ENCODE measurements at places on chromosomes 7 and 10.

- peaks cover 58% of the 10 kb centered on the region for H3K4me1 ChIP-seq
- peak overlapping the region; percentile 59 for H3K4me3 ChIP-seq
- H3K36me3 ChIP-seq = no peaks in the 10 kb centered on the region
- DNase-seq = no peak
Observed at GRCh38 chr7:379456-380138, 89.6 kb downstream of the FOXL3 start.

- no peak for DNase-seq
- no peak overlapping the region for H3K27ac ChIP-seq
- no peak overlapping the region for H3K4me3 ChIP-seq
Observed at GRCh38 chr7:89401099-89401498, 605.6 kb upstream of the TEX47 start.

GRCh38 chr10:109403551-109403950 is 519.8 kb downstream of the XPNPEP1 start:
- no peaks in the 10 kb centered on the region for H3K27me3 ChIP-seq
- H3K36me3 ChIP-seq = no peaks in the 10 kb centered on the region
- no peak overlapping the region for H3K27ac ChIP-seq
- no peak for DNase-seq
- H3K4me1 ChIP-seq = no peaks in the 10 kb centered on the region

DNA sequence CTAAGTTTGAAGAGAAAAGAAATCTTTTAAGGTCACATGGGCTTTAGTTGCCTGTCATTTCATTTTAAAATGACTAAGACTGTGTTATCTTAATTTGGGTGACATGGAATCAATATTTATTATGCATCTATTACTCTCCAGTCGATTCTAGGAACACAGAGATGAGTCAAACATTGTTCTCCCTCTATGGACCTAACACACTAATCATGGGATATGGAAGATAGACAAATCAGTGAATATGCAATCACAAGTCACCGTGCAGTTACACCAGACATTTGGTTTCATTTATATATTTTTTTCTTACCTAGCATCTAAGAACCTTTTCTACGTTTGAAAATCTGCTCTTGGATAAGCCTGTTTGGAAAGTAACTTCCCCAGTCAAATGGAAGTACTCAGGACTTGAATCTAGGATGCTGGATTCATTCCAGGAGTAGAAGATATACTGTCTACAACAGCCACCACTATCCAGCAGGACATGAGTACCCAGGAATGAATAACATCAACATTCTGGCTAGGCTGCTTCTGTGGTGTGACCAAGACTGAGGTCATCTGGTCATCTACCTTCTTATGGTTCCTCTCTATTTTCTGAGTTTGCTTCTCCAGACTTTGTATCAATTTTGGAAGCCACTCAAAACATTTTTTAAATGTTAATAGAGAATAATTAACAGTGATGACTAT is 902.9 kb upstream of the LRRN3 start:
- no peak for DNase-seq
- no peak overlapping the region for H3K4me3 ChIP-seq
- no peak overlapping the region for H3K27ac ChIP-seq
- no peaks in the 10 kb centered on the region for H3K27me3 ChIP-seq
- no peaks in the 10 kb centered on the region for H3K4me1 ChIP-seq
- no peaks in the 10 kb centered on the region for H3K36me3 ChIP-seq

DNA sequence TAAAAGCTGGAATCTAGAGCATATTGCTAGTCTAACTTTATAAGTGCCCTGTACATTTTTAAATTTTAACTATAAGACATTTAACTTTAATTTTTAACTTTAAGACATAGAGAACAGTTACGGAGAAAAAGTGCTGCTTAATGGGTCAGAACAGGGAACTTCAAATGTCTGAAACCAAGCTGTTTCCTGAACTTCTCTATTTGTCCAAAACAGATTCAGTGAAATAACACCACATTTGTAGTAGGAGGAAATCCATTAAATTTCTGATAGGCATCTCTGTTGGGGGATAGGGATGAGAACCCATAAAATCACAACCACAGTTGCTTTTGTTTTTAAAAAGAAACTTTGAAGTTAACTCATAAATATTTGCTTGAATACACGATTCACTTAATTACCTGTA is 170.8 kb upstream of the ANK3 start:
- no peak for DNase-seq
- H3K27me3 ChIP-seq = no peaks in the 10 kb centered on the region
- H3K27ac ChIP-seq = no peak overlapping the region
- no peaks in the 10 kb centered on the region for H3K4me1 ChIP-seq
- no peaks in the 10 kb centered on the region for H3K36me3 ChIP-seq

GRCh38 chr10:68154211-68154497 is 44.9 kb downstream of the MYPN start:
- no peak overlapping the region for H3K4me3 ChIP-seq
- no peaks in the 10 kb centered on the region for H3K36me3 ChIP-seq
- H3K4me1 ChIP-seq = no peaks in the 10 kb centered on the region
- H3K27me3 ChIP-seq = no peaks in the 10 kb centered on the region
- peak overlapping the region; percentile 1 for H3K27ac ChIP-seq

DNA sequence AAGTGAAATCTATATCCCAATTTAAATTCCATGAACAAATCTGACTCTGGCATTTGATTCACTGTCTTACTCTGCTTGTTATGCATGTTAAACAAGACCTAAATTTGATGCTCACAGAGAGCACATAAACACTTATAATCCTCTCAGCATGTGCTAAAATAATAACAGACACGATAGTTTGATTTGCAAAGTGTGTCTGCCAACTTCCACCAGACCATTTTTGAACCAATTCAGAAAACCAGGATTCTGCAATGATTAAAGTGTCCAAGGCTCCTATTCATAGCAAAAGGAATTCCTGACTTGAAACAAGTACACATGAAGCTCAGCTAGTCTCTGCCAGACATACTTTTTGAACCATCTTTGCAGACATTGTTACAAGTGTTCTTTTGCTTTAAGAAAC is 11.2 kb downstream of the RBM20 start:
- no peak for DNase-seq
- no peak overlapping the region for H3K27ac ChIP-seq
- no peak overlapping the region for H3K4me3 ChIP-seq
- no peaks in the 10 kb centered on the region for H3K4me1 ChIP-seq
- H3K27me3 ChIP-seq = no peaks in the 10 kb centered on the region

DNA sequence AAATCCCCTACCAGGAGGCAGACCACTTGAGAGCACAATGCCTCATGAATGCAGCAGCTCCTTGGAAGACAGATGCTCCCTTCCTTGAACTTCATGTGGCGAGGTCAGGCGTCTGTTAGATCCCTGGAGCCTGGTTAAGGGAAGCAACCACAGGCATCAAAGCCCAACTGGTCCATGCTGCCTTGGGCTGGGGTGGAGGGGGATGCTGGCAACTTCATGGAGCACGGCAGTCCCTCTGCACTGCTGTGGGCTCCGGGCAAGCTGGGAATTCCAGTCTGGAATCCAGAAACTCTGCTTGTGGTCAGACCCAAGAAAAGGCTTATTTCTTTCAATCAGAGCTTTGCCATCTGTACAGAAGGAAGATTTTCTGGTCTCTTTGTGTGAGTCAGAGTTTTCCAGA is 130.4 kb downstream of the PFKFB3 start:
- no peak for DNase-seq
- H3K27ac ChIP-seq = no peak overlapping the region
- H3K4me3 ChIP-seq = no peak overlapping the region
- H3K27me3 ChIP-seq = no peaks in the 10 kb centered on the region
- H3K4me1 ChIP-seq = no peaks in the 10 kb centered on the region
- no peaks in the 10 kb centered on the region for H3K36me3 ChIP-seq

GRCh38 chr10:132816718-132817117 is 30.8 kb upstream of the NKX6-2 start:
- peaks cover 70% of the 10 kb centered on the region for H3K27me3 ChIP-seq
- no peaks in the 10 kb centered on the region for H3K4me1 ChIP-seq
- no peaks in the 10 kb centered on the region for H3K36me3 ChIP-seq
- H3K27ac ChIP-seq = no peak overlapping the region

DNA sequence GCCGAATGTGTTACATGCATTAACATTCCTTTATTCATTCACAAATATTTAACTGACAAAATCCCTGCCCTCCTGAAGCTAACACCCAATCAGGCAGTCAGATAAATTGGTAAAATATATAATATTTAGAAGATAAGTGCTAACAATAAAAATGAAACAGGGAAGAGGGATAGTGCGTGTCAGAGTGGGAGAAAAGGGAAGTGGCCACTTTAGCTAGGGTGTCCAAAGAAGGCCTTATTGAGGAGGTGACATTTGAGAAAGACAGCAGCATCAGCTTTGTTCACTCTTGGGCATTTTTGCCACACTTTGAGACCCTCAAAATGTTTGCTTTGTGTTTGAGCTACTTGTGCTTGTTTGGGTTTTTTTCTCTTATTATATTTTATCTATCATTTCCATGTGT is 317.8 kb downstream of the SNX13 start:
- H3K4me1 ChIP-seq = no peaks in the 10 kb centered on the region
- no peaks in the 10 kb centered on the region for H3K27me3 ChIP-seq
- no peak overlapping the region for H3K27ac ChIP-seq
- H3K36me3 ChIP-seq = no peaks in the 10 kb centered on the region

DNA sequence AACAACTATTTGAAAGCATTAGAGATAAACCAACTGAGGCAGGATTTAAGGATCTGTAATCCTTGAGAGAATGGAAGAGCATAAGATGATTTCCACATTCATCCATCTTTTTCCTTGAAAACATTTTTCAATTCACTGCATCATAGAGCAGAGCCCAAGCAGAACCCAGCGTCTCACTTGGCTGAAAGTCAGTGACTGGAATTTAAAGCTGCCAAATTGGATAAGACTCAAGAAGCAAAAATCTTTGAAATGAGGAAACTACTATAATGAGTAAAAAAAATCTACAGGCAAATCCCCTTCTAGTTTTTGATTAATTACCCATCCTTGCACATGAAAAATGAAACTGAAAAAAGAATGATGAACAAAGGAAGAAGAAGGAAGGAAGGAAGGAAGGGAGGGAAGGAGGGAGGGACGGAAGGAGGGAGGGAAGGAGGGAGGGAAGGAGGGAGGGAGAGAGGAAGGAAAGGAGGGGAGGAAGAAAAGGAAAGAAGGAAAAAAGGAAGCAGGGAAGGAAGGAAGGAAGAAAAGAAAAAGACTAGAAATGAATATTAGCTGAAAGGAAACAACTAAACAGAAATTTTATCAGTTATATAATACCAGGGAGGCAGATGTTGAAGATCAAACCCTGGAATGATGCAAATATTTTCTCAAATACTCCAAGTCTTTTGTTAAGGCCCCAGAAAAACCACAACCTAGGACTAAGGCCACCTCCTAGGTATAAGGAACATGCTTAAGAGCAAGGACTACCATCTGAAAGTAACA is 336.3 kb upstream of the MAGI2 start:
- H3K27ac ChIP-seq = no peak overlapping the region
- no peak for DNase-seq
- H3K4me1 ChIP-seq = no peaks in the 10 kb centered on the region

DNA sequence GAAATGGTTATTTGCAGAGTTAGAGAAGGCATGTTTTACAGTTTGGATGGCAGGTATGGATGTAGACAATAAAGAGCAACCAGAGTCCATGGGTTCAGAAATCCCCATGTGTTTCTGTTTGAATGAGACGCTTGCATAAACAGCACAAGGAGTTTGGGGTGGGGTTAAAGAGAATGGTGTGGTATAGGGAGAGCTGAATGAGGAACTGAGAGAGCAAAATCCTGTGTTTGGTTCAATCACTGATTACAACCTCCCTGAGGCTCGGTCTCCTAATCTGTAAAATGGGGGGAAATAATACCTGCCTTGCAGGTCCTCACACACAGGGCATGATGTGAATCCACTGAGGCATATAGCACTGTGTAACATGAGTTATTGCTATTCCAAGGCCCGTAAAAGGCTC is 23.7 kb downstream of the CAV1 start:
- no peaks in the 10 kb centered on the region for H3K36me3 ChIP-seq
- no peaks in the 10 kb centered on the region for H3K27me3 ChIP-seq
- H3K27ac ChIP-seq = peak overlapping the region; percentile 19
- DNase-seq = no peak
- peaks cover 25% of the 10 kb centered on the region for H3K4me1 ChIP-seq

- H3K27ac ChIP-seq = no peak overlapping the region
- H3K36me3 ChIP-seq = no peaks in the 10 kb centered on the region
- H3K4me1 ChIP-seq = peaks cover 37% of the 10 kb centered on the region
Observed at GRCh38 chr10:5089865-5090264, 4.3 kb upstream of the AKR1C3 start.

- DNase-seq = no peak
- peaks cover 3% of the 10 kb centered on the region for H3K4me1 ChIP-seq
- no peaks in the 10 kb centered on the region for H3K36me3 ChIP-seq
Observed at GRCh38 chr7:171912-172515, 20.4 kb upstream of the FAM20C start.

- no peaks in the 10 kb centered on the region for H3K27me3 ChIP-seq
- no peak overlapping the region for H3K27ac ChIP-seq
- H3K4me3 ChIP-seq = no peak overlapping the region
- no peaks in the 10 kb centered on the region for H3K4me1 ChIP-seq
- H3K36me3 ChIP-seq = peaks cover 23% of the 10 kb centered on the region
Observed at GRCh38 chr10:79357180-79357579, 9.9 kb downstream of the PPIF start.

- no peak overlapping the region for H3K4me3 ChIP-seq
- no peaks in the 10 kb centered on the region for H3K4me1 ChIP-seq
- H3K36me3 ChIP-seq = no peaks in the 10 kb centered on the region
- no peak overlapping the region for H3K27ac ChIP-seq
- no peak for DNase-seq
- no peaks in the 10 kb centered on the region for H3K27me3 ChIP-seq
Observed at GRCh38 chr7:114777288-114777687, 144.6 kb upstream of the MDFIC start.

- H3K4me3 ChIP-seq = no peak overlapping the region
- no peak for DNase-seq
- no peaks in the 10 kb centered on the region for H3K4me1 ChIP-seq
- no peaks in the 10 kb centered on the region for H3K36me3 ChIP-seq
Observed at GRCh38 chr7:100457033-100457432, 7.0 kb downstream of the SPACDR start.

GRCh38 chr10:125768219-125768855 is 7.3 kb downstream of the MMP21 start:
- peaks cover under 1% of the 10 kb centered on the region for H3K27me3 ChIP-seq
- no peak for DNase-seq
- no peak overlapping the region for H3K4me3 ChIP-seq

- no peak for DNase-seq
- peaks cover 31% of the 10 kb centered on the region for H3K4me1 ChIP-seq
- no peaks in the 10 kb centered on the region for H3K36me3 ChIP-seq
- no peak overlapping the region for H3K4me3 ChIP-seq
- H3K27me3 ChIP-seq = no peaks in the 10 kb centered on the region
Observed at GRCh38 chr10:95782318-95782717, 26.4 kb downstream of the ENTPD1 start.

DNA sequence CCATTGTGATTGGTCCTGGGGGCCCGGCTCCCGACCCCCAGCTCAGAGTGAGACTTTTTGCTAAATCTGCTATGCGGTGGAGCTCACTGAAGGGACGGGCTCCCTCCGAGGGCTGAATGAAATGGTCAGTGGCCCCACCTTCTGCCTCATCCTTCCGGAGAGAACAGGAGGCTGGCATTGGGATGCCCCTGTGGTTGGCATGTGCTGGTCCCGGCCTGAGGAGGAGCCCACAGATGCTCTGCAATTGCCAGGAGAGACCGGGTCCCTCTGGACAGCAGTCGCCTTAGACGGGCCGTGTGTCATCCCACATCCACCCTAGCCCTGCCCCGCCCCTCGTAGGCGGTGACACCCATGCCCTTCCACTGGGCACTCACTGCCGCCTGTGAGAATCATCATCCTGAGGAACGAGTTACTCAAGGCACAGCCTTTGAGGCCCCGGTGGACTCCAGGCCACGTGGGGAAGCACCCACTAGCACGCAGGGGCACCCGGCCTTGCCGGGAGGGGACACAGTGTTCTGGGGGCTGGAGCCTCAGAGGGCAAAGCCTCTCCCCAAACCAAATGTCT is 21.2 kb upstream of the DPYSL4 start:
- no peaks in the 10 kb centered on the region for H3K4me1 ChIP-seq
- no peak overlapping the region for H3K4me3 ChIP-seq
- DNase-seq = no peak
- H3K27ac ChIP-seq = no peak overlapping the region
- no peaks in the 10 kb centered on the region for H3K27me3 ChIP-seq
- no peaks in the 10 kb centered on the region for H3K36me3 ChIP-seq
